Stimulated activated CD8-positive, alpha-beta memory T cell treated with anti-CD3 and anti-CD28 coated beads, Interleukin-2, amount 100 ng/mL, for 1 hour (primary cell): ENCODE measurements at places on chromosomes 11 and 22.

- DNase-seq = no peak
Observed at GRCh38 chr22:48333323-48333763, 1494.3 kb downstream of the BRD1 start.

GRCh38 chr22:36010882-36011281 is 17.7 kb downstream of the RBFOX2 start:
- no peak for DNase-seq

DNA sequence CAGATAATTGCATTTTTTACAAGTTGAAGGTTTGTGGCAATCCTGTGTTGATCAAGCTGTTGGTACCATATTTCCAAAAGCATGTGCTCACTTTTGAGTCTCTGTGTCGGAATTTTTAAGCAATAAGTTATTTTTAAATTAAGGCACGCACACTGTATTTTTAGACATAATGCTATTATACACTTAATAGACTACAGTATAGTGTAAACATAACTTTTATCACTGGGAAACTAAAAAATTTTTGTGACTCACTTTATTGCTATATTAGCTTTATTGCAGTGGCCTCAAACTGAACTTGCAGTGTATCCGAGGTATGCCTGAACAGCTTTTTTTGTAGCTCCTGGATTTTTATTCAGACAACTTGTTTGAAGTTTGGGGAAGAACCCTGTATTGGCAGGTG is 31.3 kb upstream of the RRM1 start:
- no peak for DNase-seq

DNA sequence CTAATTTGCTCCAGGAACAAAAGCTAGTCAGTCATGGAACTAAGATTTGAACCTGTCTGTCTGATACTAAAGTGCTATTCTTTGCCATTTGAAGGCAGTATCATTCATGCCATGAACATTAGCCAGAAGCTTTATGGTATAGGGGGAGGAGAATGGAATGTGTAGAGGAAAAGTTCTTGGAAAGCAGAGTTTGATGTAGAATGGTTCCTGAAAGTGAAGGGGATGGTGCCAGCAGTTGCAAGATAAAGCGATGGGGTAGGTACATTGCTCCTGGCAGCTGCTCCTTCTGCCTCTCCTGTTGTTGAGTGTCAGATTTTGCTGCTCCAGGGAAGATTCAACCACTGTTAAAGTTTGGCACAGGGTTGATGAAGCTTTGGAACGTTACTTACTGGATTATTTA is 53.4 kb downstream of the ARHGAP42 start:
- DNase-seq = no peak

GRCh38 chr11:74138572-74138971 is 32.2 kb downstream of the C2CD3 start:
- DNase-seq = no peak

GRCh38 chr11:77144857-77145428 is 16.9 kb downstream of the MYO7A start:
- no peak for DNase-seq

DNA sequence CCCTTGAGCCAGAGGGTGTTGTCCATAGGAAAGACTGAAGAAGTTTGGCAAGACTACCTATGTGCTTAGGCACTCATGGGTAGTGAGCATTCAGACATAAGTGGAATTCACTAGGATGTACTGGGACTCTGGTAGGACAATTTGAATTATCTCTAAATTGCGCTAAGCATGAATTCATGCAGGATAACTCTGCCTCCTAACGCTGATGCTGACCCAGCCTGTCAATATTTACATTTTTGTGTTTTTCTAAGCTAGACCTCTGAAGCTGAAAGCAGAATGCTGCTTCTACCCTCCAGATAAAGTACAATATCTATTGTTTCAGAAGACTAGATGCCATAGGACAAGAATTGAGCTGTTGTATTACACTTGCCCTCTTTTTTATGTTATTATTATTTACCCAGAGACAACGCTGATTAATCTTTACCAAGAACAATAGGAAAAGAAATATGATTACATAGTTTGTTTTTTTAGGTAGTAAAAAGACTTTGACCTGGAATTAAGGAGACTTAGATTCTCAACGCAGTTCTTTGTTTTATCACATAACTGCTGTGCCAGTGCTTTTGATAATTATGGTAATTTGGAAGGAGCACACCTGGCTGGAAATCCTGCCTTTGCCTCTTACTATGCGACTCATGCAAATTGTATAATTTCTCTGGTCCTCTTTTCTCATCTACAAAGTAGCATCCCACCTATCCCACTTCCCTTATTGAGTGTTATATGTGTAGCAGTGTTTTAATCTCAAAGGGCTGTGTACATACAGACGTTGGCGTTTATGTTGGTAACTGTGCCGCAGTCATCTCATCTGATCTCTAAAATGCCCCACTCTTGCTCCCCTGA is 21.2 kb upstream of the GRAMD1B start:
- no peak for DNase-seq
